CD4-positive, alpha-beta T cell treated with Interleukin-1 beta for 1 hour (primary cell): ENCODE measurements at places on chromosomes 6 and 20.

- DNase-seq, result no peak
Measured at GRCh38 chr6:135002229-135002844, 52.3 kb downstream of the HBS1L start.

DNA sequence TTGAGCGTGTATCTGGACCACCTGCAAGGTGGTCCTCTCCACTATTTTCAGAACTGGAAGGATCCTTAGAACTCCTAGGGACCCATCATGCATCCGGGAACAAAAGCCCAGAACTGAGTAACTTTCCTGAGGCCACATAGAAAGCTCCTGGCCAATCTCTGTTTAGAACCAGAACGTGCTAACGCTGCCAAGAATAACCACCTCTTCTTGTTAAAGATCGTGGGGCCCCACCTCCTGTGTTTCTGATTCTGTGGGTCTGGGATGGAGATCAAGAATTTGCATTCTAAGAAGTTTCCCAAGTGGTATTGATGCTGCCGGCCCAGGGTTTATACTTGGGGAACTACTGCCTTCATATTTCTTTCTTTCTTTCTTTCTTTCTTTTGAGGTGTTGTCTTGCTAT, 13.3 kb downstream of the CD40 start:
- no peak for DNase-seq

DNA sequence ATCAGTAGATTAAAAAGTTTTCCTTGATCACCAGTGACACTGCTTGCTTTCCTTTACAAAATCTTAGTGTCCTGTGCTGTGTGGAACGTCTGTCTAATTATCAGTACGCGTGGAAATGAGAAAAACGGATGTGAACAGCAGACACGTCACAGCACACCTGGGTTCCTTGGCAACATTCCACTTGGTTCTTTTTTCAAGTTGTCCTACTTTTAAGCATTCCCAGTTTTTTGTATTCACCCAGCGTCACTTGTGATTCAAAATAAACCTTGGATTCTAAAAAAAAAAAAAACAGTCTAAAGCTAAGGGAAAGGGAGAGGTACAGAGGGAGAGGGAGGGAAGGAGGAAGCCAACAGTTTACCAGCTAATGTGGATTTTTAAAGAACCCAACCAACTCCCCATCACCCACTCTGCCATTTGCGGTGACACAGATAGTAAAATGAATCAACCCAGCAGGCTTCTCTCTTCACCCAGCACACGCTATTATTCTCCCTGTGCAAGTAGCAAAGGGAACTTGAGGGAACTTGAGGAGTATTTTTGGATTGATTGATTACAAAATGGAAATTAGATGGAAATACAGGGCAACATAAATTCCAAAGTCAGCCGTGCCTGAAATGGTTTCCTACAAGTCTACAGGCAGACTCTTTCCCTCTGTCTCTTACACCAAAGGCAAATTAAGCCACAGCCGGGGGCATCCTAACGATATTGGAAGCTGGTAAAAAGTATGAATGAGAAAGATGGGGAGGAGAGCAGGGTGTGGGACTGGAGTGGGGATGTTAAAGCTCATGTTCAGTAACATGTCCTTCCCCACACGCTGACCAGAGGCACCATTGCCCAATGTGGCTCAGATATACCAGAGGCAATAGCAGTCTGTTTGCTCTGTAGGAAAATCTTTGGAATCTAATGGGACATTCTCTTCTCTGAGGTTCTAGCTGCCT, 129.8 kb downstream of the SASH1 start:
- DNase-seq, result no peak

DNA sequence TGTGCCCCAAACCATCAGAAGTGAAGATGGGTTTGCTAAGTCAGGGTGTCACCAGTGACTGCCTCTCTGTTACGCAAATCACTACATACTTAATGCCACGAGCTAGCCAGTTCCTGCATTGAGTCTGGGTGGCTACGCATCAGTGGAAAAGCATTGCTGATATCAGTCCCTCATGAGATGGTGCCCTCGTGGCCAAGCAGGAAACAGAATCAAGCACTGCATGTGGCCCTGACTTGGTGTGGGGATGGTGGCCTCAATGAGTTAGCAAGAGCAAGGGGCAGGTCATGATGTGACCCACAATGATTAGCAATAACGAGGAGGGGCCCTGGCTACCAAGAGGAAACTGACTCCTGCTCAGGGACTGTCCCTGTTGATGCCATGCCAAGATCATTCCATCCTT, 51.6 kb upstream of the FNDC1 start:
- no peak for DNase-seq

- DNase-seq, result no peak
Measured at GRCh38 chr6:112033791-112034615, 19.9 kb upstream of the CCN6 start.

DNA sequence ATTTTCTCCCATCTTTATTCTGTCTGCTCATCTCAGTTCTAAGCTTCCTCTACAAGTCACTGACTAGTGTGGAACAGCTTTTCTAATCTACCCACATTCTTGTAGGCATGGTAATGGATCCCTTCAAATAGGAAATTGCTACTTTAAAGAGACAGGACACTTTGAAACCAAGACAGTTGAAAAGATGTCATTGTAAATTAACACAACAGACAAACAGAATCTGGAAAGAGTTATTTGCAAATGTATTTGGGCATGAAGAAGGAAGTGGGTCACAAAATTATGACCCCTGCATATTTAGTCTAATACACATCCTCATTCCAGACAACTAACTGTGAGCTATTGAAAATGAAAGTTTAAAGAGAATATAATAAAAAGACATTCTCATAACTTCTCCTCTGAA, 298.2 kb upstream of the MARCKS start:
- DNase-seq, result no peak

- no peak for DNase-seq
Measured at GRCh38 chr6:125149256-125150144, 4.1 kb upstream of the TPD52L1 start.

DNA sequence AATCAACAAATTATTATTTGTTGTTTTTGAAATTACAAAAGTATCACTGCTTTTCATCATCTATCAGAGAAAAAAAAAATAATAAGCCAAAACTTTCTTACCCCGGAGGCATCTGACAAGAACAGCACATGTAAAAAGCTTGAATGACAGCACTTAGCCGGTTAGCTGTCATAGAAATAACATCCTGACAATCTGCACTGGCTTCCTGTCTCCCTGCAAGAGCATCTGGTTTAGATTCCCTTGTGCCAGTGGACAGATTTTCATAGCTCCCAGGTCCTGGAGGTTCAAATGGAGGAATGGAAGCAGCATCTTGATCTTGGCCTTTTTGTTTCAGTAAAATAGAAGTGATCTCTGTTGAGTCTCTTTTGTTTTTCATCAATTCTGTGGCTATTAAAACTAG, 74.8 kb downstream of the HACE1 start:
- DNase-seq, result no peak

GRCh38 chr20:48126227-48126740, 341.0 kb upstream of the SULF2 start:
- DNase-seq, result no peak

DNA sequence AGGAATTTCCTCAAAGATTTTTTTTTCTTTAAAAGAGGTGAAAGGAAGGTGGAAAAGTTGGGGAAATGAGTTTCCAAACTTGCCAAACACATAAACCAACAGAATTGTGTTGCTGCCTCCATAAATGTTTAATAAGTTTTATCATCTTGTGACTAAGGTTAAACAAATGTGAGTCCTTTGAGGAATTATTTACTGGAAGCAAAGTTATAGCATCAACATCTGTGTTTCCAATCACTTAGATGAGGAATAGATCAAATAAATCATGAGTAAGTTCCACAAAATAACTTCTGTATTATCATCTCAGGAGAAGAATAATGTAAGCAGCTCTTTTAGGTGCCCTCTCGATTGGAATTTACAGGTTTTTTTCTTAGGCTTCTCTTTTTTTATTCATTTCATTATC, 20.5 kb downstream of the TSHZ2 start:
- no peak for DNase-seq

- no peak for DNase-seq
Measured at GRCh38 chr6:24874776-24875533, 60.8 kb downstream of the RIPOR2 start.

DNA sequence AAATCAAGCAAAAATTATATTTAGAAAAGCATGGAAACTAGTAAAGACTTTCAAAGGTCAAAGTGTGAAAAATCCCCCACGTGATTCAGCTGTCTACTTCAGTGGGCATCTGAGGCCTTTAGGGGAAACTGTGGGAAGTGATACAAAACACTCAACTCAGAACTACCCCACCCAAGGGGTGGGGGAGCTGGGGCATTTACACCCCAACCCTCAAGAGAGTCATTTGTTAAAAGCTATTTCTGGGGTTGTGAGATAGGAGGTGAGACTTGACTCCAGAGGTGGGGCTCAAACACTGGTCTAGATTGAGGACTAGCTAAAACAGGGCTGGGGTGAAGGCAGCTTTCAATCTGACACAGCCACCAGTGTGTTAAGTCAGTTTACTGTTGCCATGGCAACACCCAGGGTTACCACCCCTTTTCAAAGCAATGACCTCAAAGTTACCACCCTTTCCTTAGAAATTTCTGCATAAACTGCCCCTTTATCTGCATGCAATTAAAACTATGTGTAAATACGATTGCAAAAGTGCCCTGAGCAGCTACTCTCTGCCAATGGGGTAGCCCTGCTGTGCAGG, 9.9 kb upstream of the GTSF1L start:
- peak; percentile 24 for DNase-seq

GRCh38 chr20:18909254-18909653, 95.7 kb downstream of the SCP2D1 start:
- no peak for DNase-seq

GRCh38 chr6:44797746-44798145, 410.2 kb downstream of the CDC5L start:
- DNase-seq, result no peak
